ENCODE measurements at places on chromosomes 6 and 20. TPM values are rescaled to one million over a fixed set of nuclear protein-coding genes. Genes with fewer than 3 reads are reported as not detected.
A peak's percentile ranks its signal among the peaks of the same experiment; 100 is the strongest.

GRCh38 chr6:1363729-1364572 lies 25.4 kb upstream of the FOXF2 start:
- peaks cover 58% of the 10 kb centered on the region for H3K27me3 ChIP-seq
- no peak overlapping the region for H3K27ac ChIP-seq
- H3K4me3 ChIP-seq, result no peak overlapping the region
- H3K36me3 ChIP-seq, result no peaks in the 10 kb centered on the region
- H3K4me1 ChIP-seq, result no peaks in the 10 kb centered on the region

GRCh38 chr20:33009214-33010132 lies 2.0 kb downstream of the BPIFB2 start:
- H3K27ac ChIP-seq, result peak overlapping the region; percentile 77
- no peak overlapping the region for H3K4me3 ChIP-seq
- peaks cover 24% of the 10 kb centered on the region for H3K4me1 ChIP-seq
- peak; percentile 29 for DNase-seq

DNA sequence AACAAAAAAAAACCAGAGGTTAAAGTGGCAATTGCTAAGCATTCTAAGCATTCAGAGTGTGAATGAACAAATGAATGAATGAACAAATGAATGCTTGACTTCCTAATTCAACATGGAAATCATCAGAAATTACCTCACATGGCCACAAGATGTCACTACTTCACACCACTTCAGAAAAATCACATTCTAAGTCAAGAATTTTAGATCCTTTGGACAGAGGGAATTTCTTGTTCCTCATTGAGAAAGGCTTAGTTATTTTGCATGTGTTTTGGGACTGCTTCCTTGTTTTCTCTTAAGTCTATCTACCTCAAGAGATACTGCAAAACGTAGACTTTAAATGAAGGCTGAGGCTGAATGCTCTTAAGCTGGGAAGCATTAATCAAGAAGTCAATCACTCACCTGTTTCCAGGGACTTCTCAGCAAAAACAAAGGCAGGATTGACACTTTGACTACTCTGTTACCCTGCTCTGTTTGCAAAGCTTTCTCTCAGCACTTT lies 120.2 kb downstream of the MBOAT1 start:
- no peaks in the 10 kb centered on the region for H3K36me3 ChIP-seq
- H3K4me3 ChIP-seq, result no peak overlapping the region
- H3K4me1 ChIP-seq, result peaks cover 29% of the 10 kb centered on the region
- no peak overlapping the region for H3K27ac ChIP-seq
- no peak for DNase-seq

DNA sequence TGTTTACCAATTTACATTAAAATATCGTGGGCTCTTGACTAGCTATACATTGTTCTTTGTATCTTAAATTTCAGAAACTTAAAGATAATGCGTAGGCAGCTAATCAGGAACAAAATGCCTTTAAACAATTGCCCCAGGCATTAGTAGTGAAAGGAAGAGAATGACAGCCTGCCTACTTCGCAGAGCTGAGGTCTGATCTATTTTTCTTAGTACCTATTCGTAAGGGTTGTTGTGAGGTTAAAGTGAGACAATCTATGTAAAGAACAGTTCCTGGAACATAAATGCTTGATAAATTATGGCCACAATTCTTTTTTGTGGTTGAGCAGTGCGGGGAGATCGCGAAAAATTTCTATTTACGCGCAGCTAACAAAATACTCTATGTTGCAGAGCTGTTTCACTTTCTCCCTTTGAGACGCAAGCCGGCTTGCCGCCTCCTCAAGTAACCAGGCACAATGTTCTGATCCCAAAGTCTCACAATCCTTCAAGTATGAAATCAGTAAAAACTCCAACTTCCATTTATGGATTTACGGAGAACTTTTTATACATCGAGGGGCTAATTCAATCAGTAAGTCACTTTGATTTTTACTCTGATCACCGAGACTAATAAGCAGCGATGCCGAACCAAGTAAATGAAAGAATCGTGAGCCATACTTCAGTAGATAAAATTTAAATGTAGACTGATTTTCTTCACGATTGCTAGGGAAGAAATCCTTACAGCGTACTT lies 878 bp upstream of the PNRC1 start:
- peak overlapping the region; percentile 99 for H3K4me3 ChIP-seq
- peaks cover 3% of the 10 kb centered on the region for H3K27me3 ChIP-seq
- H3K4me1 ChIP-seq, result peaks cover 27% of the 10 kb centered on the region
- no peak for DNase-seq

GRCh38 chr6:37143585-37143984 lies 26.4 kb upstream of the PIM1 start:
- H3K36me3 ChIP-seq, result no peaks in the 10 kb centered on the region
- peaks cover 25% of the 10 kb centered on the region for H3K4me1 ChIP-seq
- H3K27ac ChIP-seq, result no peak overlapping the region
- no peaks in the 10 kb centered on the region for H3K27me3 ChIP-seq
- no peak overlapping the region for H3K4me3 ChIP-seq

- H3K4me1 ChIP-seq, result no peaks in the 10 kb centered on the region
- H3K27me3 ChIP-seq, result no peaks in the 10 kb centered on the region
- DNase-seq, result no peak
- H3K4me3 ChIP-seq, result no peak overlapping the region
- H3K36me3 ChIP-seq, result no peaks in the 10 kb centered on the region
- H3K27ac ChIP-seq, result no peak overlapping the region
Measured at GRCh38 chr6:149459761-149460160, 25.1 kb downstream of the ZC3H12D start.

DNA sequence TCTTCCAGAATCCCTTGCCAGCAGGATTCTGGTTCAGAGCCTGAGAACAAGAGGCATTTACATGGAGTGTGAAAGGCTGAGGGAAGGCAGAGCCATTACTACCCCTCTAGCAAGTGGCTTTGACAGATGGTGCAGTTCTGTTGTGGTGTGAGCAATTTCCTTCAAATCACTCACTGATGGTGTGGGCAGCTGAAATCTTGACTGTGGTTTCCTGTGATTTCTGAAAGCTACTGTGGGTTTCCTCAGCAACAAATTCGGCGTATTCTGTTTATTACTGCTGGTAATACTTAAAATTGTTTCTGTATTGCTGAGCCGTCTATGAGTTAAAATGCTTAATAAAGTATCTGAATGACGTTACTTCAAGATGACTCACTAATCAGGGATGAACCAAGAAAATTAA lies 181.5 kb upstream of the TCF21 start:
- no peaks in the 10 kb centered on the region for H3K36me3 ChIP-seq
- no peaks in the 10 kb centered on the region for H3K27me3 ChIP-seq
- H3K27ac ChIP-seq, result no peak overlapping the region
- H3K4me1 ChIP-seq, result no peaks in the 10 kb centered on the region
- no peak overlapping the region for H3K4me3 ChIP-seq

DNA sequence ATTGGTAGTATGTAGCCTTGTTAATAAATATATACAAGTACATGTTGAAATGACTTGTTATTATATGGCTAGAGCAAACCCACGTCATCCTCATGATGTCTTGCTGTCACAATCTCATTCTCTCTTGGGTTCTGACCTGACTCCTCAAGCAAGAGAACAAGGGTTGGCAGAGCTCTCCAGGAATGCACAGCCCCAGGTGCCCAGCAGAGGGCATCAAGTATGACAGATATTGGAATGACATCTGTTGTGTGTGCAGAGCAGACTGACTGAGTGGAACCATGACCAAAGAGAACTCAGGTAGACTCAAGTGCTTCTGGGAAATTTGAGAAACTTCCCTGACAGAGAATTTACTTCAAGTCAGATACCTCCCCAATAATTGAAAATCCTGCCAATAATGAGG lies 90.6 kb downstream of the PAX1 start:
- H3K4me3 ChIP-seq, result no peak overlapping the region
- peaks cover 42% of the 10 kb centered on the region for H3K27me3 ChIP-seq
- H3K4me1 ChIP-seq, result no peaks in the 10 kb centered on the region
- no peak overlapping the region for H3K27ac ChIP-seq
- DNase-seq, result no peak

GRCh38 chr20:57566399-57566798 lies 5.5 kb downstream of the PCK1 start:
- H3K4me3 ChIP-seq, result no peak overlapping the region
- peaks cover 8% of the 10 kb centered on the region for H3K4me1 ChIP-seq
- peaks cover 3% of the 10 kb centered on the region for H3K27me3 ChIP-seq
- no peaks in the 10 kb centered on the region for H3K36me3 ChIP-seq
- no peak overlapping the region for H3K27ac ChIP-seq

DNA sequence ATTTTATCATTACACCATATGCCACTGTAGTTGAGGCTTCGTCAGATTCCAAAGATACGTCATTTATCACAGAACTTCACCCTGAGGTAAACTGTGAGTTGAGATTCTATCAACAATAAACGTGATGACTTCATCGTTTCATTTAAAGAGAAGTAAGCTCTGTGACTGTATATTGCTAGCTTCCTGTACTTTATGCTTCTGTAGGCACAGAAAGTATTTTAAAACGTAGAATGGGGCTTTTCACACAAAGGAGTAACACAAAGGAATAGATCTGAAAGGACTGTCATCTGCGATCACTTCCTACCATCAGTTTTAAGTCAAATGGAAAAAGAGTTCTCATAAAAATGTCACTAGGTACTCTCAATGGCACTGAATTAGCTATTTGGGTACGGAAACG lies 234.4 kb upstream of the MCHR2 start:
- peaks cover 10% of the 10 kb centered on the region for H3K27me3 ChIP-seq
- peak overlapping the region; percentile 73 for H3K4me3 ChIP-seq
- no peak for DNase-seq
- no peak overlapping the region for H3K27ac ChIP-seq

- no peak for DNase-seq
- H3K27me3 ChIP-seq, result peaks cover 7% of the 10 kb centered on the region
- no peaks in the 10 kb centered on the region for H3K4me1 ChIP-seq
- H3K27ac ChIP-seq, result no peak overlapping the region
Measured at GRCh38 chr20:54914995-54915394, 439.6 kb downstream of the DOK5 start.

- no peak for DNase-seq
- no peaks in the 10 kb centered on the region for H3K27me3 ChIP-seq
- peaks cover 10% of the 10 kb centered on the region for H3K36me3 ChIP-seq
- H3K4me3 ChIP-seq, result no peak overlapping the region
- no peak overlapping the region for H3K27ac ChIP-seq
Measured at GRCh38 chr6:138943089-138943625, 44.9 kb downstream of the REPS1 start.

The PSORS1C2 gene
- total RNA-seq, result not detected

The GCNT2 gene
- total RNA-seq, result 6.4 TPM

The LGSN gene
- not detected for total RNA-seq

The SH3BGRL2 gene
- 11.8 TPM for total RNA-seq
